ENCODE measurements at places on chromosomes 16 and 17.

- DNase-seq: no peak
These were observed 59.7 kb downstream of the LMF1 start for GRCh38 chr16:911101-911500.

GRCh38 chr17:9343516-9343915 is 232.1 kb downstream of the STX8 start:
- no peak for DNase-seq

DNA sequence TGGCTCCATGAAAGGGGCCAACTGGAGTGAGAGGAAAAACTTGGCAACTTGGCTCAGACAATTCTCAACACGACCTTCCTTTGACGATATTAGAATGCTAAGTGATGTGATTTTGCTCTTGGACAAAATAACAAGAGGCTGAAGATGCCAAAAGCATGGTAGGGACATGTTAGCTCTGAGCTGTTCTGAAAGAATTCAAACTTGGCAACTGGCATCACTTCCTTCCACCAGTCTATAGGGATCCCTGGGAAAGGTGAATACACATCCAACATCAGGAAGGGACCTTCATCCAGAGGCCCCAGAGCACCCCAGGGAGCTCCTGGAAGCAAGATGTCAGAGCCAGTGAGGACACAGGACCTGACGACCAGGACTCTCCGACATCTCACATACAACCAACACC is 4.3 kb downstream of the KRT37 start:
- no peak for DNase-seq

GRCh38 chr16:54862529-54862928 is 68.1 kb upstream of the IRX5 start:
- peak; percentile 23 for DNase-seq

GRCh38 chr17:13474073-13474800 is 127.5 kb downstream of the HS3ST3A1 start:
- DNase-seq: no peak

DNA sequence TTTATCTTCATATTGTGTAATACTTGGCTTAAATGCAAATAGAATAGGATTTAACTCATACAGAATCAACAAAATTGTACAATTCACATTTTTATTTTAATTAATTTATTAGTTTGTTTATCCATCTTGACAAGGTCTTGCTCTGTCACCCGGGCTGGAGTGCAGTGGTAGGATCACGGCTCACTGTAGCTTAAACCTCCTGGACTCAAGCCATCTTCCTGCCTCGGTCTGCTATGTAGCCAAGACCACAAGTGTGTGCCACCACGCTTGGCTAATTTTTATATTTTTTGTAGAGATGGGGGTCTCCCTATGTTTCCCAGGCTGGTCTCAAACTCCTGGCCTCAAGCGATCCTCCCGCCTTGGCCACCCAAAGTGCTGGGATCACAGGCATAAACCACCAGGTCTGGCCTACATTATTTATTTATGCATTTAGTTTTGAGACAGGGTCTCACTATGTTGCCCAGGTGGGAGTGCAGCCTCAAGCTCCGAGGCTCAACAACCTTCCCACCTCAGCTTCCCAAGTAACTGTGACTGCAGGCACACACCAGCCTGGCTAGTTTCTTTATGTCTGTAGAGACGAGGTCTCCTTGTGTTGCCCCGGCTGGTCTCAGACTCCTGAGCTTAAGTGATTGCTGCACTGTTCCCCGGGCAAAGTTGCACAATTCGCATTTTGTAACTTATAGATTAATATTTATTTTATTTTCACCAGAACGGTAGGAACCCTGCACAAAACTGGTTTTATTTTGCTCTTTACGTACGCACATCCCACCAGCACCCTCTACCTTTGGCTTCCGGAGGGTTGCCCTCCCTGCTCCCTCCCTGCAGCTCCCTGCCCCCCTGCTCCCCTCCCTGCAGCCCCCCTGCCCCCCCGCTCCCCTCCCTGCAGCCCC is 4.9 kb downstream of the DPEP1 start:
- DNase-seq: peak; percentile 1

- peak; percentile 73 for DNase-seq
These were observed 101.2 kb downstream of the ZNF423 start for GRCh38 chr16:49754495-49755312.

DNA sequence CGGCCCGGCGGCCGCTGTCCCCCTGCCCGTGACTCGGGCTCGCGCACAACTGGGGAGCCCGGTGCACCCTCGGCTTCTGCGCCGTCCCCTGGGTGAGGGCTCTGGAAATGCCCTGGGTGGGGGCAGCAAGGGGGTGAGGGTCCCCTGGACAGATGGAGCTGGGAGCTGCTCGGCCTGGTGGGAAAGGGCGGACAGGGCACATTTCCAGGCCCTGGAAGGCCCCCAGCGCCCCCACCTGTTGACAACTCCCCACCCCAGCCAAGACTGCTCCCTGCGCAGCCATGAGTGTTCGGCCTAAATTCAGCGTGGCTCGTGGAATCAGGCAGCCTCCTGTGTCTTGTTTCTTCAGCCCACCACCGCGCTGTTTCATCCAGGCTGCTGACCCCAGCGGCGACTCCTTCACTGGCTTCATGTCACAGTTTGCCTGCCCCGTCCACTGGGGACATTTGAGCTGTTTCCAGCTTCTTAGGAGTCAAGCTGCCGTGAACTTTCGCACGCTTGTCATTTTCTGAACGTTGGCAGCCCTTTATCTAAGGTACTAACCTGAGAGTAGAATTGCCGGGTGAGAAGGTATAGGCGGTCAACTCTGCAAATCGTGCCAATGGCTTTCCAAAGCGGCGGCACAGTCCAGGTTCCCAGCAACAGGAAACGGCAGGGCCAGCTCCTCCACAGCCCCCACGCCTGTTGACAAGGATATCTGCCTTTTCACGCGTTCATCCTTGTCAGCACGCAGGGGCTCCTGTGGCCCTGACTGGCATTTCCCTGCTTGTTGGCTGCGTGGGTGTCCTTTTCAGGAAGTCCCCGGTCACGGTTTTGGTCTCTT is 895 bp downstream of the UTS2R start:
- DNase-seq: no peak

GRCh38 chr16:87161822-87162676 is 155.1 kb downstream of the C16orf95 start:
- DNase-seq: no peak

DNA sequence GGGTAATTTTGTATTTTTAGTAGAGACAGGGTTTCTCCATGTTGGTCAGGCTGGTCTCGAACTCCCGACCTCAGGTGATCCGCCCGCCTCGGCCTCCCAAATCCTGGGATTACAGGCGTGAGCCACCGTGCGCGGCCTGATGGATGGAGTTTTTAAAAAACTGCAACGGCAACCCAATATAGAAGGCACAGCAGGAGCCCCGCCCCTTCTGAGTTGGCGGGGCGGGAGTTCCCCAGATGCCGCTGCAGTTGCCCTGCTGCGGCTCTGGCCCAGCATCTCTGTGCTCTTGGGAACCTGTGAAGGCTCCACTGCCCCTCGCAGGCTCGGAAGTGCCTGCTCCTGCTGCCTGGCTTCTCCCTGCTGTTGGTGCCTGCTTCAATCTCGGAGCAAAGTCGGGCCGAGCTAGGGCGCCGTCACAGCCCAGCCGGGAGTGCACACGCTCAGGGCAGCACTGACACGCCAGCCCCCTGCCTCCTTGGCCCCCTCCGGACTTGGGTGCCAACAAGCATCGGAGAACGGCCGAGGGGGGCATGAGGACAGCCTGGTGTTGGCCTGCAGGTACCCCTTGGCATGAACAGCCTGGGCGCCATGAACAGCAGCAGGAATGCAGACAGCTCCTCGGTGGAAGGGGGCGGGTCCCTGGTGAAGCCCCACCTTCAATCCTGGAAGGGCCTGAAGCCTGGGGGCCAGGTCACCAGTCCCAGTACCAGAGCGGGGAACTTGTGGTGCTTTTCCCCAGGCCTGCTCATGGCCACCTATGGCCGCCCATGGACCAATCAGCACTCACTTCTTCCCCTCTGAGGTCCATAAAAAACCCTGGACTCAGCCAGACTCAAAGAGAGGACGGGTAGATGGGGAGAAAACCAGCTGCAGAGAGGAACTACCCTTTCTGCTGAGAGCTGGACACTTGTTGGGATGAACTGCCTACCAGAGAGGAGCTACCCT is 2.3 kb upstream of the NT5M start:
- peak; percentile 77 for DNase-seq

- no peak for DNase-seq
These were observed 147.1 kb downstream of the PRKCA start for GRCh38 chr17:66449418-66449977.

- no peak for DNase-seq
These were observed 2.8 kb downstream of the NDEL1 start for GRCh38 chr17:8438441-8438840.

DNA sequence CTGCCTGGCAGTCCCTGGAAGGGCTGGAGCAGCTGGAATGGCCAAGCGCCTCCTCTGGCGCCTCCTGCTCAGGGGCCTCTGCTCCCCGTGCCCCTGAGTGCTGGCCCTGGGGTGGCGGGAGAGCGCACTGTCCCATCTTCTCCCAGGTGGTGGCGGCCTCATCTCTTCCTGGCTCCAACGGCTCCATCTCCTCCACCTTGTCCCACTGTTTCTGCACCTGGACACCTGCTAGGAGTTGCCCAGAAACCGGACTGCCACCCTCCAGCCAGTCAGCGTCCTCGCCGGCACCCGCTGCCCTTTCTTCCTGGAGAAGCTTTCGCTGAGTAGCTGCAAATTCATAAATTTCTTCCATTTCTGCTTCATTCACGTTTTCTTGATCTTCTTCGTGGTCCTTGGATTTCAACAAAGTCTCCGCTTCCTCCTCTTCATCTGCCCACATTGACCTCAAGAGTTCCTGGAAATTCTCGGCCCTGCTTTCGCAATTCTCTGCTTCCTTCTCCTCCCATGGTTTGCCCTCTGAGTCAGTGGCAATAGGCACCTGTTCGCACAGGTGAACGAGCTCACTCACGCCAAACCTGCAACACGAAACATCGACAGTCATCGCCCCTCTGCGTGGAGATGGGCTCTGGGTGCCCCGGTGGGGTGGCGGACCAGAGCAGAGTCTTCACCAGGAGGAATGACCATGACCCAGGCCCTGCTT is 13.7 kb upstream of the NLRC3 start:
- DNase-seq: no peak

DNA sequence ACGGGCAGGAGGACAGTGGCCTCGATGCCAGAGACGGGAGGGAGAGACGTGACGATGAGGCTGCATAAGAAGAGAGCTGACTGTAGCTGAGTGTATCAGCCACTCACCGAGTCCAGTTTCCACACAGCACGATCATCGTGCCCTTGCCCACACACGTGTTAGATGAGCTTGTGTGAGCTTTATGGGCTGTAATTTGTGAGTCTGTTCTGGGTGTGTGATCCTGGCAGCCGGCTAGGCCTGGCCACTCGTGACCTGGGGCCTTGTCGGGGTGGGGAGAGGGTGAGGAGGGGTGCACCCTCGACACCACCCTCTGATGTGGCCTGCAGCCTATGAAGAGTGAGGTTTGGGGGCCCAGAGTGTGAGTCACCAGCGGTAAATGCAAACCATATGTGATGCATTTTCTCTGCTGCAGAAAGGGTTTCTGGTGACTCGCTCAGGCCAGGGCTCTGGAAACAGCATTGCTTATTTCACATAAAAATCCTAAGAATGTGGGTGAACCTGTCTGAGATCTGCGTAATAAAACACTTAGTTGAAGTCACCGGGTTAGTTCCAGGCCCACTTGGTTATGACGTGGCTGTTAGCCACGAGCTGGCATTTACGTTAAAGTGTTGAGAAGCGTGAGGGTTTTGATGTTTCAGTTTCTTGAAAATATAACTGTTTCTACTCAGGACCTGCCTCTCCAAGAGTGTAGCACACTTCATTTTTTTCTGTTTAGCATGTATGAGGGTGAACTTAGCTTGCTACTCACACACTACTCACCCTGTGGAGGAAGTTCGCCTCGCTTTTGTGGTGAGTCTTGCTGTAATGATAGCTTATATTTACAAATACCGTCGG is 4.2 kb downstream of the METRNL start:
- no peak for DNase-seq

GRCh38 chr17:75049706-75050105 is 2.7 kb downstream of the KCTD2 start:
- no peak for DNase-seq

GRCh38 chr17:56031636-56032035 is 121.6 kb upstream of the ANKFN1 start:
- DNase-seq: no peak

DNA sequence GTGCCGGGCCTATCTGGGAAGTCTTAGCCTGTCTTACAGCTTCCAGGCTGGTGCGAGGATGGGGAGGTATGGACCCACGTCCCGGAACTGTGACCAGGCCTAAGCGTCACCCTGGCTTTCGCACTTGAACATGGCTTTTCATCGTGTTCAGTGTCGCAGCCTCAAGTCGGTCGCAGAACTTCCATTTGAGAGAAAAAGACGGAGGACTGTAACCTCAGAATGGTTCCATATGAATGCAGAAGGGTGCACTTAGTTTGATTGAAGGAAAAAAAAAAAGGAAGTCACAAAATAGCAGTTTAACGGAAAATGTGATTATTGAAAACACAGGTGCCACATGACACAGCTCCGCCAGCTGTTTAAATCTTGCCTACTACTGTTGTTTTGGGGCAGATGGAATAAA is 30.2 kb upstream of the JPT2 start:
- no peak for DNase-seq

Data from right kidney (tissue), 9 donors.